Upper lobe of right lung (tissue), 1 donor: ENCODE measurements at places on chromosomes 13 and 19. TPM values are rescaled to one million over a fixed set of nuclear protein-coding genes. Genes with fewer than 3 reads are reported as not detected.
A peak's percentile ranks its signal among the peaks of the same experiment; 100 is the strongest.

The LIN37 gene
- 11.3 TPM for total RNA-seq

The SLC10A2 gene
- total RNA-seq, result not detected

The SYDE1 gene
- 25.8 TPM for total RNA-seq

The SULT2A1 gene
- not detected for total RNA-seq

DNA sequence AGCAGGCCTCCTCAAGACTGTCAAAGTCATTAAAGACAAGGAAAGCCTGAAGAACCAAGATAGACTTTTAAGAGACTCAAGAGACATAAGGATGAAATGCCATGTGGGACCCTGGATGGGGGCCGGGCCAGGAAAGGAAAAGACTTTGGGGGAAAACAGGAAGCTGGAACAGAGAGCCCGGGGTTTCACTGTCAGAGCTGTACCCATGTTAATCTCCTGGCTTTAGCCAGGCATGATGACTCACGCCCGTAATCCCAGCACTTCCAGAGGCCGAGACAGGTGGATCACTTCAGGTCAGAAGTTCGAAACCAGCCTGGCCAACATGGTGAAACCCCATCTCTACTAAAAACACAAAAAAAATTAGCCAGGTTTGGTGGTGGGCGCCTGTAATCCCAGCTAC lies 5.6 kb upstream of the KLF16 start:
- peaks cover 24% of the 10 kb centered on the region for H3K36me3 ChIP-seq
- H3K27me3 ChIP-seq, result no peaks in the 10 kb centered on the region
- peaks cover 28% of the 10 kb centered on the region for H3K4me1 ChIP-seq
- no peak overlapping the region for H3K27ac ChIP-seq

DNA sequence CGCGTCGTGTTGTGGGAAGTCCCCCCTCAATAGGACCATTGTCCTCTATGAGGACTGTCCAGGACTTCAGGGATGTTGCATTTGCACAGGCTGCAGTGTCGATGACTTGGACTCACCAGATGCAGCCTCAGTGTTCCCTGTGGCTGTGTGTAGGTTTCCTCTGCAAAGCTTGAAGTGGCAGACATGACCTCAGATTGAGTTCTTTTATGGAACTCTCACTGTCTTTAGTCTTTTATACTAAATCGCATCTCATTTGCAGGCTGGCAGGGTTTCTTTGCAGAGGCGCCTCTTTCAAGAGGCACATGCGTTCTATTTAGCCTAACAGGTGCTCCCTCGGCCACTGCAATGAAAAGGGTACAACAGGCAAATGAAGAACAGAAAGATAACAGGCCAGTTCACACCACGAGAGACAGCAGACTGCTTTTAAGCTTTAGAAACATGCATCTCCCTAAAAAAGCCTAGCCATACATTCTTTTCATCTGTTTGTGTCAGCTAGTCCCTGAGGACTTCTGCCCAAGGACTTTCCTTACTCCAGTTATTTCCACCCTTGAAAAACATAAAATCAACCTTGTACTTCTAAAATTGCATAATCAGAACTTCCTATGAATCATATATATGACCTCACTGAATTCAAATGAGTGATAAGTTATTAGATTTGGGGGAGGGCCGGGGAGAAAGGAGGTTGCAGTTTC lies 118.4 kb downstream of the RAB20 start:
- H3K27ac ChIP-seq, result no peak overlapping the region
- no peak for DNase-seq
- H3K4me1 ChIP-seq, result no peaks in the 10 kb centered on the region
- peaks cover 55% of the 10 kb centered on the region for H3K36me3 ChIP-seq
- H3K4me3 ChIP-seq, result no peak overlapping the region

GRCh38 chr13:51246418-51247277 lies 24.4 kb downstream of the FAM124A start:
- no peaks in the 10 kb centered on the region for H3K36me3 ChIP-seq
- H3K4me3 ChIP-seq, result no peak overlapping the region
- DNase-seq, result no peak
- no peaks in the 10 kb centered on the region for H3K27me3 ChIP-seq
- no peaks in the 10 kb centered on the region for H3K4me1 ChIP-seq

DNA sequence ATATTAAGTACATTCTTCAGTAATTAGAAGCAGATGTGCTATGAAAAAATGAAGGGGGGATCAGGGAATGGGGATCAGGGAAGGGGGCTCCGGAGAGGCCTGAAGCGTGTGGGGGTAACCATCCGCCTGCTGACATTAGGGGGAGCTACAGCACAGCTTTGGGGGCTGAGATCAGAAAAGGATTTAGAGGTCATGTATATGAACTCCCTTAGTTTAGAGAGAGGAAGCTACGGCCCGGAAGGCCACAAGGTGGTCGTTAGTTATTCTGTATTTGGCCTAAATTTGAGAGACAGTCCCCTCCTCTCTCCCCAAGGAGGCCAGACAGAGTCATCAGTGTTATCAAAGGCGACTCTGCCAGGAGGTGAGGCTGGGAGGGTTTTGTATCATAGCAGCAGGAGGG lies 99.0 kb downstream of the TM9SF2 start:
- H3K4me3 ChIP-seq, result no peak overlapping the region
- H3K4me1 ChIP-seq, result no peaks in the 10 kb centered on the region
- no peak overlapping the region for H3K27ac ChIP-seq
- no peak for DNase-seq
- H3K27me3 ChIP-seq, result no peaks in the 10 kb centered on the region
- no peaks in the 10 kb centered on the region for H3K36me3 ChIP-seq

DNA sequence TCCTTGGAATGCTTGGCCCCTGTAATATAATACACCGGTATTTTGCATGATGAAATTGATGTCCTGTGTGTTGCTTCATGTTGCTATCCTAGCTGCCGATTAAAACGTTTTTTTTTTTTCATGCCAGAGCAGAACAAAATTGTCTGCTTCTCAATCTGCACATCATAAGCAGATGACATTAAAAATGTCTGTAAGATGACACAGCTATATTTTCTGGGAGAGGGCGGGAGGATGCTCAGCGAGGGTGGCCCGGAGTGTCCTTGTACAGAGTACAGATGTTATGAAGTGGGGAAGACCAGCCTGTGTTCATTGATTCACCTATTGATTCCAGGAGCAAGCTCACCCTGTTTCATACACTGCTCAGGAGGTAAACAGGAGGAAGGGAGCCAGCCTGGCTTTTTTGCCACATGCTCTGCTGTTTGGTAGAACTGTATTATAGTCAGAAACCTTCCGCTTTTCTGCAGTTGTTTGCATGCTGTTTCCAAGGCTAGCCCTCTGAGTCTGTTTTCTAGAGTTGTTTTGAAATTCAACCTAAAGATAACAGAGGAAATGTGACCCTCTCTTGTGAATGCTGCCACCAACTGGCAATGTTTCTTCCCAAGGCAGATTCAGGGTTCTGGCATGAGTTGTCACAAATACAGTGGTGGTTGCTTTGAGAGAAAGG lies 4.7 kb upstream of the IRS2 start:
- no peak overlapping the region for H3K4me3 ChIP-seq
- no peak for DNase-seq
- peaks cover 19% of the 10 kb centered on the region for H3K4me1 ChIP-seq
- no peak overlapping the region for H3K27ac ChIP-seq
- no peaks in the 10 kb centered on the region for H3K27me3 ChIP-seq

GRCh38 chr19:41893899-41894298 lies 10.9 kb downstream of the ARHGEF1 start:
- H3K36me3 ChIP-seq, result peaks cover 71% of the 10 kb centered on the region
- no peaks in the 10 kb centered on the region for H3K27me3 ChIP-seq
- peaks cover under 1% of the 10 kb centered on the region for H3K4me1 ChIP-seq

GRCh38 chr13:107035778-107036177 lies 467.8 kb upstream of the ARGLU1 start:
- H3K27me3 ChIP-seq, result no peaks in the 10 kb centered on the region
- H3K36me3 ChIP-seq, result no peaks in the 10 kb centered on the region
- no peak for DNase-seq
- peaks cover 8% of the 10 kb centered on the region for H3K4me1 ChIP-seq
- H3K27ac ChIP-seq, result no peak overlapping the region

DNA sequence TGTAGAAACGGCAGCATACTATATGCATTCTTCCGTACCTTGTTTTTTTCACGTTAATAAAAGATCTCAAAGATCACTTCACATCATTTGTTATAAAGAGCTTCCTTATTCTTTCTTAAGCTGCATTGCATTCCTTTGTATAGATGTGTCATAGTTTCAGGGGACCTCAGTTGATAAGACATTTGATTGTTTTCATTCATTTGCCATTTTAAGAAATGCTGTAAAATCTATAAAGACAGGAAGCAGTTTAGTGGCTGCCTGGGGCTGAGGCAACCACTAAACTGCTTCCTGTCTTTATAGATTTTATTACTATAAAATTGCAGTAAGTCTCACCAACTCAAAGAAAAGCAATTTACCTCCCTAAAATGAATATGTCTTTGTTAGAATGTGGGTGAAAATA lies 59.4 kb downstream of the ZDHHC20 start:
- H3K27ac ChIP-seq, result no peak overlapping the region
- no peaks in the 10 kb centered on the region for H3K27me3 ChIP-seq
- no peaks in the 10 kb centered on the region for H3K4me1 ChIP-seq

DNA sequence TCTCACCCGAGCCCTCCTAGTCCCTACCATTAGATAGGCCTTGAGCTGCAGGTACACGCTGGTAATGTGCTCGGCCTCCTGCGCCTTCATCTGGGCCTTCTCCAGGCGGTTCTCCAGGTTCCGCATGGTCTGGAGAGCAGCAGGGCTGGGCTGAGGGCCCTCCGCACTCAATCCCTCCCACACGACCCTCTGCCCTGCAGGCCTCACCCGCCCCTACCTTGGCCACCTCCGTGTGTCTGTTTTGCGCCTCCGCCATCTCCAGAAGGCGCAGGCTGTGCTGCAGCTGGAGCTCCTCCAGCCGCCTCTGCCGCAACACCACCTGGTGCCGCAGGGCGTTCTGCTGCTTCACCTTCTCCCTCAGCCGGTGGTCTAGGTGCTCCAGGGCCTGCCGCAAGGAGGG lies 7.5 kb upstream of the RGL3 start:
- no peak overlapping the region for H3K27ac ChIP-seq
- H3K27me3 ChIP-seq, result peaks cover 16% of the 10 kb centered on the region
- H3K4me3 ChIP-seq, result no peak overlapping the region
- peaks cover 11% of the 10 kb centered on the region for H3K4me1 ChIP-seq
- DNase-seq, result no peak
- no peaks in the 10 kb centered on the region for H3K36me3 ChIP-seq

DNA sequence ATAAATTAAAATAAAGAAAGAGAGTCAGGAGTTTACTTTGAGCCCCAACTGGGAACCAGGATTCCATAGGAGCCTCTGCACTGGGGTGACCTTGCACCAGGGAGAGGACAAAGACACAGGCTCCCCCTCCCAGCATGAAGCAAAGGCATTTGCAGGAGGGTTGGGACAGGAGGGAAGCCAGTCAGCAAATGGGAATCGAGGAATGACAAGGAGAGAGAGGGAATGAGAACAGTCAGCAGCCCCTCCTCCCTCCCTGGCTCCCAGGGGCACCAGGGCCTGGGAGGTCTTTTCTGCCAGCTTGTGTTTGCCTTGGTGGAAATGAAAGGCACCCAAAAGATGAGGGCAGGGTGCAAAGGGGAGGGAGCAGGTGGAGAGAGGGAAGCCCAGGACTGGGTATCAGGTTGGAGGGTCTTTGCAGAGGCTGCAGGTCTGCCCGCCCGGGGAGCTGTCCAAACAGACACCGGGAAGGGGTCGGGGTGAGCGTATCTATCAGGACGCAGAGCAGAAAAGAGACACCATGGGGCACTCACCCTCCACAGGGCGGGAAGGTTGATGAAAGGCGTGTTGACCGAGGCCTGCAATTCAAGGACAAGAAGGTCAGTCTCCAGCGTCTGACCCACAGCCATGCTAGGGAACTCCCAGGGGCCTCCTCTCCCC lies 3.8 kb downstream of the SBSN start:
- no peak for DNase-seq
- peaks cover 21% of the 10 kb centered on the region for H3K27me3 ChIP-seq
- no peak overlapping the region for H3K4me3 ChIP-seq
- no peaks in the 10 kb centered on the region for H3K4me1 ChIP-seq
- no peaks in the 10 kb centered on the region for H3K36me3 ChIP-seq
- H3K27ac ChIP-seq, result no peak overlapping the region

DNA sequence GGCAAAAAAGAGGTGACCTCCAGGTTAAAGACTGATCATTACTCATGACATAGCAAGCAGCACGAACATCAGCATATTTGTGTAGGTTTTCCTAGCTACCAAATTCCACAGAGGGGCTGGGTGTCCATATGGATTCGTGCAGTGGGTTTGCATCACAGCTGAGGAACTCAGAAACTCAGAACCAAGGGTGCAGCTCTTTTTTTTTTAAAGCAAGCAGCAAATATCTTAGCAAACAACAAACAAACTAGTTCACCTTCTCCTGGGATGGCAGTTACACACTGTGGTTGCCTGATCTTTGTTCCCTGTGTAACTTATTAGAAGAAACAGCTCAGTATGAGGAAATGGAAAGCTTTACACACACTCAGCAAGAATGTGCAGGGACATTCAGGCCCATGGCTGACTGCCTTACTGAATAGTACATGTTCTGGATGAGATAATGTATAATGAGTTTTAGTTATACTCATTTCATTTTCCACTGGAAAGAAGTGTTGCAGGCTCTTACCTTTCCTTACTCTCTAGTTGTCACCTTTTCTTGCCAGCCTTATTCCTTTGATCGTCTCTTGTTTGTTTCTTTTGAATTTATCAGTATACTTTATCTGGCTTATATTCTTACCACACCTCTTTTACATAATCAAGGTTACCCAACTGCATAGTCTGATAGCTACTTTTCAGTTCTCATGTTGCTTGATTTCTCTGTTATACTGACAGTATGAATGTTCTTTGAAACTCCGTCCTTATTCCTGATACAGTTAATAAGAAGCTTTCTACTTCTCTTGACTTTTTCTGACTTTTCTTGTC lies 4.3 kb downstream of the NDFIP2 start:
- no peak overlapping the region for H3K27ac ChIP-seq
- H3K27me3 ChIP-seq, result no peaks in the 10 kb centered on the region
- no peak for DNase-seq
- no peaks in the 10 kb centered on the region for H3K4me1 ChIP-seq
- H3K4me3 ChIP-seq, result no peak overlapping the region

GRCh38 chr19:32178401-32178800 lies 167.0 kb upstream of the ZNF507 start:
- DNase-seq, result no peak
- H3K4me1 ChIP-seq, result no peaks in the 10 kb centered on the region
- no peak overlapping the region for H3K4me3 ChIP-seq
- no peaks in the 10 kb centered on the region for H3K36me3 ChIP-seq
- H3K27ac ChIP-seq, result no peak overlapping the region
- H3K27me3 ChIP-seq, result peaks cover under 1% of the 10 kb centered on the region

- H3K36me3 ChIP-seq, result no peaks in the 10 kb centered on the region
- DNase-seq, result peak; percentile 40
- no peak overlapping the region for H3K27ac ChIP-seq
- H3K4me1 ChIP-seq, result no peaks in the 10 kb centered on the region
Measured at GRCh38 chr13:113663934-113664333, 3.1 kb upstream of the GRK1 start.

- H3K36me3 ChIP-seq, result no peaks in the 10 kb centered on the region
Measured at GRCh38 chr13:95267662-95268342, 33.4 kb downstream of the ABCC4 start.

DNA sequence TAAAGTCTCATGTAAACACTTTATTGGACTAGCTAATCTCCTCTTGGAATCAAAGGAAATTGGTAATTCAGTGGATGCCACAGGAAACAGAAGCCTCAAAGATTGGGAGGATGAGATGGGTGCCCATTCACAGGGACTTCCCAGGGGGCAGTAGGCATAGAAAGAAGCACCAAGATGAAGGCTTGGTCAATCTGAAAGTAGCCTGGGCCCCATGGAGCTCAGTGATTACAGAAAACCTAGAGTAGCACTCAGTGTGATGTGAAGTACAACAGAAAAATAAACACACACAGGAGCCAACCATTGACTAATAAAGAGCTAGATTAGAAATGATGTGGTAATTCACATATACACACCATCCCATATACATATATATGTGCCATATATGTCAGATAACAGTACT lies 560.6 kb downstream of the TBC1D4 start:
- no peaks in the 10 kb centered on the region for H3K36me3 ChIP-seq
- H3K4me1 ChIP-seq, result no peaks in the 10 kb centered on the region
- no peak overlapping the region for H3K27ac ChIP-seq
